Tibial nerve (tissue), 4 donors: ENCODE measurements at places on chromosomes 11 and 22. TPM values are rescaled to one million over a fixed set of nuclear protein-coding genes. Genes with fewer than 3 reads are reported as not detected.

OVCH2 gene
- not detected for total RNA-seq

- DNase-seq: no peak
Observed at GRCh38 chr11:15958910-15959309, 397.4 kb downstream of the SOX6 start.

- DNase-seq: no peak
Observed at GRCh38 chr11:82932564-82932963, 31.0 kb downstream of the DDIAS start.

- DNase-seq: no peak
Observed at GRCh38 chr11:35043936-35044335, 95.0 kb upstream of the CD44 start.

C22orf42 gene
- total RNA-seq: not detected

APOBEC3B gene
- total RNA-seq: not detected

DNA sequence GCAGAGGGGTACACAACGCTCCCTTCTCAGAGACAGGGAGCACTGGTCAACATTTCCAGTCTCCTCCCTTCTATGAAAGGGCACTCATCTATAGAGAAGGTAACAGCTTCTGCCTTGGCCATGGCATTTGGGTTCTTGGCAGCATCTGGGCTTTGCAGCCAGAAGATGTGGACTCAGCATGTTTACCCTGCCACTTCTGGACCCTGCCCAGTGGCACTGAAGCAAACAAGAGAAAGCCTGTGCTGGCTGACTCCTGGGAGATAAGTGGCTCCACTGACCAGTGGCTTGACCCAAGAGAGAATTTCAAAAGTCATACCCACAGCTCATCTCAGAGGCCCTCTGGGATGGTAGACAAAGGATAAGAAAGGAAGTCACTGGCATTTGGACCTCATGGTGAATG, 8.0 kb downstream of the CSNK2A3 start:
- no peak for DNase-seq

DNA sequence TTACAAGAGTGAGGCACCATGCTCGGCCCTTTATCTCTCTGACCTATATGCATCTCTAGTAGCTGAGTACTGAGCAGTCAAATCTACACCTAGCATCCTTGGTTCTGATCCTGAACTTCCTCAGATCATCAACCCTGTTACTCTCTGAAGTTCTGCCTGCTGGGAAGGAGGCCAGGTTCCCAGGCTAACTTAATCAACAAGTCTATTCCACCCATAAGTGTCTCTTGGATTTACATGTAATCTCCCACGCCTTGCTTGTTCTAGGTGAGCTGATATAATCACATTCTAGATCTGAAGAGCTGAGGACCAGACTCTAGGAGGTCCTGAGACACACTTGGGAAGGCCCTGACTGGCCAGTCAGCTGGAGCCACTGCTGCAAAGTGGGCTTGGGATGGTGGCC, 22.1 kb downstream of the CABP7 start:
- no peak for DNase-seq

CCDC83 gene
- not detected for total RNA-seq

DNA sequence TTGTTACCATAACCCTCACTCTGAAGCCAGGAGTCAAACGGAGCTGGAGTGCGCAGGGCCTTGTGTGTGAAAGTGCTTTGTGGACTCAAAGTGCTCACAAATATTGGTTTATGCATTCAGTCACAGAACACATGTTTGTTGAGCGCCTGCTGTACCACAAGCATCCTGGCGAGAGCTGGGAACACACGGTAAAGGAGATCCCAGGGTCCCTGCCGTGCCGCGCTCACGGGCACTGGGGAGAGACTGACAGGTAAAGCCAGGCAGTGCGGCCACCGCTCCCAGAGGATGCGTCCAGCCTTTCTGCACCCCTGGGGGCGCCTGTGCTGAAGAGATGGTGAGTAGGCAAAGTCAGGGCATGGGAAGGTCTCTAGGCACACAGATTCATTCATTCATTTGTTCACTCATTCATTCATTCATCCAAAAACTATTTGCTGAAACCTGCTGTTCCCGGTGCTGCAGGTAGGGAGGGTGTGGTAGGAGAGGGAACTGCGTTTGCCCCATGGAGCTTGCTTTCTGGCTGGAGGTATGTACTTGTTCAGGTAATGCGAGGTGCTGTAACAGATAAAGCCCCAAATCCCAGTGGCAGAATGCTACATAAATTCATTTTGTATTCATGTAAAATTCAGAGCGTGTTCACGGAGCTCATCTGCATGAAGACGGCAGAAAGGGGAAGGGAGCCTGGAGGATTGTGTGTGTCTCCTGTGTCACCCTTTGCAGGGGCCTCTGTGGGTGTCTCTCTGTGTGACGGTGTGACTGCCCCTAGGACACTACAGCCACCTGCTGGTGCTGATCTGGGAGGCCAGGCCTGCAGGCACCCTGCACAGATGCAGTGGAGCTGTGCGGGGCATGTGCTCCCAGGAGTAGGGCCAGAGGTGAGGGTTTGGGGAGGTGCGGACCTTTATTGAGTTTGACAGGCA, 167.0 kb upstream of the B3GAT1 start:
- DNase-seq: no peak

DNA sequence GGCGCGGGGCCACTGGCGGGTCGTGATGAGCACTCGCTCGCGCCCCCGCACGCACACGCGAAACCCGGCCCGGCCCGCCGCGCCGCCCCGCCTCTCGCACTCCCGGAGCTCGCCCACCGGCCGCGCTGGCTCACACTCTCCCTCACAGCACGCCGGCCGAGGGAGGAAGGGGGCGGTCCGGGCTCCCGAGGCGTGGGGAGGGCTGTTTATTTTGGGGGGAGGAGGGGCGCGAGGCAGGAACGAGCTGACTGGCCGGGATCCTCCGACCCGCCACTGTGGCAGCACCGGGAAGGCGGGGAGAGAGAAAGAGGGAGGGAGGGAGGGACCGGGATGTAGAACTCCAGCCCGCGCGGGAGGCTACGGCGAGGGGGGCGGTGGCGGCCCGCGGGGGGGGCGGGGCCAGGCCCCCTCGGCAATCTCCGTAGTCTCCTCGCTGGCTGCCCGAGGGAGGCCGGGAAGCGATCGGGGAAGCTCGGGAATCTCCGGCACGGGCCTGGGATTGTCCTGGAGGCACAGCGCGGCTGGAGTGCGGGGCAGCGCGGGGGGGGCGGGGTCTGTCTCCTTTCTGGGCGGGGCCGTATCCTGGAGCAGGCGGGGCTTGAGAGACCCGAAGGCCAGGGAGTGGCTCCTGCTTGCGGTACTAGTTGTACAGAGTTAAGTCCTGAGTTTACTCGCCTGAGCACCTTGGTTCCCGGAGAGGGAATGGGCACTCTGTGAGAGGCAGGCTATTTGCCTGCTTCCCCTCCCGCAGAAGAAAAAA, at the start of gene RBFOX2:
TSS of gene RBFOX2 (minus strand) at position 179 of the 760 bp plus-strand sequence. CDS start 399 bp downstream, outside the sequence.
- peak; percentile 96 for DNase-seq

ACRV1 gene
- not detected for total RNA-seq

DNA sequence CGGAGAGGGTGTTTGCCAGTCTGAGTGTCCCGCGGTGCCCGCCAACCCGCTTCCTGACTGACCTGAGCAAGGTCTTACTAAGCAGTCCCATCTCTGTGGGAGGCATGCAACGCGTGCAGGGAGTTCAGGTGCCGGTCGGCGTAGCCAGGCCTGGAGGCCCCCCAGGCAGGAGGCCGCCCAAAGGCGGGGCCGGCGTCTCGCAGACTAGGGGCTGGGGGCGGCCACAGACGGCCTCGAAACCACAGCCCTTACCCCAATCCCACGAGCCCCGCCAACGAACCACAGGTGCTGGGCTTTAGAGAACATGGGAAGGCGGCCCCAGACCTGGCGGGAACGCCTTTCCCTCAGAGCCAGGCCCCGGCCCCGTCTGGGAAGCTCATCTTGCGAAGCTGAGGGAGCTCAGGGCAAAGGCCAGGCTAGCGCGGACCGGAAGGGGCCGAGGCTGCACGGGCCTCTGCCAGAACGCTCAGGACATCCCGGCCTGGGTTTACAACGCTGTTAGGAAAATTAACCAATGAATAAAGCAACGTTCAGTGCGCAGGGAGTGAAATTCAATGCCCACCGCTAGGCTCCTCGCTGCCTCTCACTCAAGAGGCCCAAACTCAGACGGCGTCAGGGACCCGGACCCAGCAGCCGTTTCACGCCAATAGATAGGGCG, 2.1 kb upstream of the MTFP1 start:
- DNase-seq: no peak

ATP5MG gene
- total RNA-seq: 51.5 TPM

DNA sequence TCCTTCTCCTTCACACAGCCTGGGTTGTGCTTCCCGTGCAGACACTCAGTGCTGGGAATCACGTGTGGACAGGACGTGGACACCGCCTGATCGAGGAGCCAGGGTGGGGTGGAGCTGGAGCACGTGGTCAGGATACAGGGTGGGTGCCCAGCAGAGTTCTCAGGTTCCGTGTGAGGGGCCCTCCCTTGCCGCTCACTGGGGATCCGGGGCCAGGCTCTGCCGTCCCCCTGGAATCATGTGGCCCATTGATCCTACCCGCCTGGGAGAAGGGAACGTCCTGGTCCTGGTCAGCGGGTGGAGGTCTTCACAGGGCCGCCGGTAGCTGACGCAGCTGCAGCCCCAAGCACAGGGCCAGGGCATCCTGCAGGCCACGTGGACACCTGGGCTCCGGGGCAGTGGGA, 397.7 kb downstream of the TBC1D22A start:
- no peak for DNase-seq

PHRF1 gene
- total RNA-seq: 38.4 TPM

DNA sequence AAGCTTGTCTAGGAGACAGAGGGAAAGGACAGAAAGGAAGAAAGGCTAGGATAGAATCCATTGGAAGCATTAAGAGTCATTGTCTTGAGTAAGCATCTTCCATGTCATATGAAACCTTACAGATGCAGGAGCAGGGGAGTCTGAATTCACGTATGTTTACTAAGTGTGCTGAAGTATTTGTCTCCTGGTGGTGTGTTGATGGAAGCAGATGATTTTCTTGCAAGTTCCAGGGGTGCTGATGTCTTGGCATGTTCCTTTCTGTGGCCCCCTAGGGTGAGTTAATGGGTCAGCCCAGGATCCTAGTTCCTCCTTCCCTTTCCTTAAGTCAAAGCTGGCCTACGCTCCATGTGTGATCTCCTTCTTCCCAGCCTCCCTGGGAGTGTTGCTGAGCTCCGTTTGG, 110.2 kb downstream of the TEAD1 start:
- DNase-seq: no peak

GRCh38 chr11:86014221-86014620, 54.7 kb downstream of the PICALM start:
- no peak for DNase-seq

DNA sequence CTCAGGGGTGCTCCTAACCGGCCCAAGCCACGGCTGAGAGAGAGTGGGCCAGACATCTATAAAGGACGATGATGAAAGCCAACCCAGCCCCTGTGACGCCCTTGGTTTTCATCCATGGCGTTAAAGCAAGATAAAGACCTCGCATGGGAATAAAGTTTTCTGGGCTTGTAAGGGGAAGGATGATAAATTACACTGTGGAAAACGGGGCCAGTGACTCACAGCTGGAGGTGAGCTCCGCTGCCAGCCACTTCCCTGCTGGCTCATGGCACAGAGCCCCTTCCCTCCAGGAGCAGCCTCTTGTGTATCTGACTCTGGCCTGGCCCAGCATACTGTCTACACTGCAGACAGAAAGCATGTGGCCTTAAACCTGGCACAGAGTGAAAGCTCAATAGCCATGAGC, 503.2 kb upstream of the B3GAT1 start:
- no peak for DNase-seq

GRCh38 chr11:61075891-61076290, 26.4 kb upstream of the CD5 start:
- DNase-seq: no peak

DNA sequence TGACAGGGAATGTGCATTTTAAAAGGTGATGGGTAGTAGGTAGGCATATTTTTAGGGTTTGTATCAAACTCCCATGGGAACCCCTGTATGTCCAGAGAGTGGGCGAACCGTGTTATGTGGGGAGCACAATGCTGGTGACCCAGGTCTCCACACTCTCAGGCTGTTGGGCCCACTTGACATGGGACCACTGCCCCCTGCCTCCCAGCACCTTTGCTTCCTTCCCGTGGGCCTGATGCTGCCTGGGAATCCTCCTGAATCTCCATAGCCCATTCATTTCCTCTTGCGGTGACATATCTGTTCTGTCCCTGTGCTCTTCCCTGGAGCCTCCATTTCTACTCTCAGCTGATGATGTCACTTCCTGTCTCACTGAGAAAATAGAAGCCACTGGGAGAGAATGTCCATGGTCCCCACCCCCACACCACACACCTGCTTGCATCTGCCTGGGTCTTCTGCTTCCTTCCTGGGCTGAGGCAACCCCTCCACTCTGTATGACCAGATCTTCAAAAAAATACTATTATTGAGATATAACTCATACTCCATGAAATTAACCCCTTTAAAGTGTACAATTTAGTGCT, 55.8 kb upstream of the THY1 start:
- DNase-seq: no peak

MOGAT2 gene
- total RNA-seq: not detected

- DNase-seq: no peak
Observed at GRCh38 chr22:41382610-41383009, 868 bp downstream of the TEF start.

- DNase-seq: peak; percentile 32
Observed at GRCh38 chr11:13972043-13972910, 9.8 kb downstream of the SPON1 start.

ZDHHC5 gene
- 33.7 TPM for total RNA-seq

MS4A12 gene
- not detected for total RNA-seq

- DNase-seq: no peak
Observed at GRCh38 chr11:36010010-36010740, 66.3 kb downstream of the LDLRAD3 start.

GRCh38 chr11:34609850-34610249, 11.0 kb upstream of the EHF start:
- no peak for DNase-seq

- DNase-seq: no peak
Observed at GRCh38 chr11:40602866-40603552, 856.4 kb downstream of the LRRC4C start.

GRCh38 chr11:11504071-11504470, 117.7 kb downstream of the GALNT18 start:
- DNase-seq: no peak

- DNase-seq: no peak
Observed at GRCh38 chr11:95715777-95716241, 73.8 kb downstream of the FAM76B start.

- no peak for DNase-seq
Observed at GRCh38 chr11:96116376-96116775, 192.5 kb upstream of the MTMR2 start.

DNA sequence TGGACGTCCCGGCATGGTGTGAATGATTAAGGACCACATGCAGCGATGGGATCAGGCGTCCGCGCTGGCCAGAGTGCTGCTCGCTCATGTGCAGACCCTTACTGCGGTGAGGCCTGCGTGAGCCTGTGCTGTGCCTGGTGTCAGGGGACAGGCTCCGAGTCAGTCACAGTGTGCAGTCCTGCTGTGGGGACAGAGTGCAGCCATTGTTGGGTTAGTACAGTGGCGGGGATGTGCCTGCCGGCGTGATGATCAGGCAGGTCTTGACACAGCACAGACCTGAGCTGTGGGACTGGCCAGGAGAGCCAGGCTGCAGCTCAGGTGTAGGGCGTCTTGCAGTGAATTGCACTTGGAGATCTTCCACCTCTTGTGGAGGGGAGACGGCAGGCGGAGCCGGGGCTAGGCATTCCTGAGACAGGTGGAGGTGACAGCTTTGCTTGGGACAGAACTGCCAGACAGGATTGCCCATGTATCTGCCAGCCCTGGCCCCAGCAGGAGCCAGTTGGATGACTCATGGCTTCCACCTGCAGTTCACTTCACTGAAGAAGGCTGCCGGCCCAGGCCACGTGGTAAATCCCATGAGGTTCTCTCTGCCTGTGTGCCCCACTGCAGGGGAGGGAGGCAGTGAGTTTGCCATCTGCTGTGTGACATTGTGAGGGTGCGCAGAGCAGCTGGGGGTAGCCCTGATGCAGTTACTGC, 17.3 kb downstream of the TRMU start:
- no peak for DNase-seq

PATE1 gene
- total RNA-seq: not detected
